Activated CD4-positive, alpha-beta T cell treated with anti-CD3 and anti-CD28 coated beads, Interleukin-2, amount 50 U/mL, for 24 hours (primary cell): ENCODE measurements at places on chromosomes 5 and 9.

- no peak for DNase-seq
Observed at GRCh38 chr9:4982721-4983482, 2.2 kb upstream of the JAK2 start.

DNA sequence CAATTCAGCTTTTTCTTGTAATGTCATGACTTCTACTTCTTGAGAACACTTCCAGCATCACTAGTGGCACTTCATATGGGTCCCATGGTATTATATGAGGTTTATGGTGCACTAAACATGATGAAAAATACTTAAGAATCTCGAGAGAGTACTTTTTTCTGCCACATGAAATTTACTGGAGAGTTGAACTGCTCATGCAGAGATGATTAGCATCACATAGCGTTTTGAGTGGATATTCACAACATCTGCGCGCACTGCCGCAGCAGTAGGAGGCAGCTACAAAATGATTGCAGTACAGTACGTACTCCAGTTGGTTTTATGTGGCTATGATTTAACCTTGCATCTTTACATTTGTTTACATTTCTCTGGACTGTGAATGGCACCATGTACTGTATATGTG lies 14.7 kb downstream of the RAD1 start:
- DNase-seq: no peak

DNA sequence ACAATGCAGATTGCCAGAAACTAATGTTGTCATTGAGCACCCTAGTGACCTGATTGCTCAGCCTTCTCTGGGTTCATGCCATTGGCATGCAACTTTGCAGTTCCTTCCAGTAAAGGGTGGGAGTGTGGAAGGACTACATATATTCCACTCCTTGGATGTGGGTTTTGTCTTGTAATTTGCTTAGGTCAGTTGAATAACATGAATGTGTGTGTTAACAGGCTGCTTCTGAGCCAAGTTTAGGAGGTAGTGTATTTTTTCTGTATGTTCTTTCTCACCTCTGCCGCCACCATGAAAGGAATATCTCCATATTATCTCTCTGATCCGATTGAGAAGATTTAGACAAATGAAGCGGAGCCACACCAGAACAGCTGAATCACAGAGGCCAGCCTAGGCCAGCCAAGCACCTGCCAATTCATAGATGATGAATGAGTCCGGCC lies 1929.6 kb upstream of the CDH6 start:
- no peak for DNase-seq

DNA sequence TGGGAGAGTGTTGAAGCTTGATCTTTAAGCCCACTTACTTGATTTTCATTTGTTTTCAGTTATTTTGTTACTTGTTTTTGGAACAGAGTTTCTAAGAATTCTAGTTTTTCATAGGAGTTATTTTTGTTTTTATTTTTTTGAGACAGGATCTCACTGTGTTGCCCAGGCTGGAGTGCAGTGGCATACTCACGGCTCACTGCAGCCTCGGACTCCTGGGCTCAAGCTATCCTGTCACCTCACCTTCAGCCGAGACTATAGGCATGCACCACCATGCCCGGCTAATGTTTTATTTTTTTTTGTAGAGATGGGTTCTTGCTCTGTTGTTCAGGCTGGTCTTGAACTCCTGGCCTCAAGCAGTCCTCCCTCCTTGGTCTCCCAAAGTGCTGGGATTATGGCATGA lies 6.3 kb downstream of the ERBIN start:
- no peak for DNase-seq

DNA sequence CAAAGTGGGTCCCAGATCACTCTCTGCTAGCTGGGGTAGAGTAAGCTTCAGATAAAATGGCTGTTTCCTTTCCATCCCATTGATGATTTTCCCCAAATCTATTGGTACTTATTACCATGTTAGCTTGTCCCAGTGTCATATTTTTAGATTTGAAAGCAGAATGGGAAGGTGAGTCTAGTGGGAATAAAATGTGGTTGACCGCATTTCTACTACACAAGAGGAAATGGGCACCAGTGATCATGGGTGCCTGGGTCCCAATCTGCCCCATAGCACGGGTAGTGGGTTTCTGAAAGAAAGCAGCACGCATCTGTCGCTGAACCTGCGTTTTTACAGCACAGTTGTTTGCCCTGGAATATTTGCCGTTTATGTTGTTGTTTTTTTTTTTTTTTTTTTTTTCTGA lies 20.1 kb downstream of the DAPK1 start:
- no peak for DNase-seq

DNA sequence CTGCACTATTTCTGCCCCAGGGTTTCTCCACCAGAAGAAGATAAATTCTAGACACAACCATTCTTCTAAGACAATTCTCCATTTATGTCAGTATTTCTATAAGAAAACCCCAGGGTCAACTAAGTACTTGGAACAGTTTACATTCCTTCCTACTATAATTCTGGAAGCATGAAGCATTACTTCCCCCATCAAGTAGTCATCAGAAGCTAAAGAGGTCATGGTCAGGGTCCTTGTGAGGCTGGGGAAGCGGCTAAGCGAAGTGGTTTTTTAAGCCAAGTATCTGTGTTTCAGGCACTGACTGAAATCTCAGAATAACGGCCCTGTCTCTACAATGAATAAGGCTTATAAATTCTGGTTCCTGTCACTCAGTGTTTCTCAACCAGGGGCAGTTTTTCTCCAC lies 197.8 kb downstream of the GLIS3 start:
- DNase-seq: no peak

- no peak for DNase-seq
Observed at GRCh38 chr5:129124608-129125007, 30.1 kb downstream of the ISOC1 start.

- DNase-seq: no peak
Observed at GRCh38 chr5:38347896-38348295, 89.5 kb downstream of the EGFLAM start.

GRCh38 chr5:139451176-139451575 lies 11.4 kb downstream of the ECSCR start:
- no peak for DNase-seq

DNA sequence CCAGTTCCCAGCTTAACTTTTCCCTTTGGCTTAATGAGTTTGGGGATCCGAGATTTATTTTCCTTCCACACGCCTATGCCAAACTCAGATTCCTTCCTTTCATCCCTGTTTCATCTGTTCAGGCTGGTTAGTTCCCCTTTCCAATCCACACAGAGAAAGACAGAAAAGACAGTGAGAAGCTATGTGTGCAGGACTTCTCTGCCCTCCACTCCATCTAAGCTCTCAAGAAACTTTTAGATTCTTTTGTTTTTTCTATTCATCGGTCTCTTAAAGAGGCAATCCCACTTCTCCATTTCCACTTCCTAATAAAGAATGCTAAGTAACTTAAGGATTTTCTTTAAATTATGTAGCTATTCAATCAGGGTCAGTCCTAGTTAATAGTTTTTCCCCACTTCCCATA lies 11.2 kb downstream of the ITGA1 start:
- no peak for DNase-seq

DNA sequence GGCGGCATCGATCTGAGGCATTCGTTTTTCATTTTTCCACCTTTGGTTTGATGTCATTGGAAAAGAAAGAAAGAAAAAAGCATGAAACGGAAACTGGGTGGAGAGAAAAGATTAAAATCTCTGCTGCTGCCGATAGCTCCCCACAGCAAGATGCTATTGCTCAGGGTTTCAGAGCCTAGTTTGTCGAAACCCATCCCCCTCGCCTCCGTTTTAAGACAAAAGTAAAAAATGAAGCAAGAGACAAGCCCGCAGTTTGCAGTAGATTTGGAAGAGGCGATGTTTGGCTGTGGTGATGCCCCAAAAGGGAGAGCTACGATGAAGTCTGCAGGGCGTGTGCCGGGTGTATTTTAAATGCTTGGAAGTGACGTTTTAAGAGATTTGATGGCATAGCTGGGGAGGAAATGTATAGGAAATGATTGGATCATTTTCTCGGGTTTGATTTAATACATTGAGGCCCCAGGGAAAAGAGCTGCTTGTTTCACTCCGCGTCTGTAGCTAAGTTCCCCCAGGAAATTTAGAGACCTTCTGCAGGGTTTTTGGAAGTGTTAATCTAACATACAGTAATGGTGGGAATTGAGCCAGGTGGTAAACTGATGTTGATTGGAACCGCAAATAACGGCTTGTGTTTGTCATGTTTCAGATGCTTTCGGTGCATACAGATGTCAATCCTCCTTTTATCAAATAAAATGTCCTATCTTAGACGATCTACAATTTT lies 909 bp downstream of the NDFIP1 start:
- DNase-seq: no peak

- no peak for DNase-seq
Observed at GRCh38 chr9:34446468-34446891, 11.9 kb downstream of the FAM219A start.

- DNase-seq: no peak
Observed at GRCh38 chr5:62327138-62328053, 21.4 kb downstream of the KIF2A start.

DNA sequence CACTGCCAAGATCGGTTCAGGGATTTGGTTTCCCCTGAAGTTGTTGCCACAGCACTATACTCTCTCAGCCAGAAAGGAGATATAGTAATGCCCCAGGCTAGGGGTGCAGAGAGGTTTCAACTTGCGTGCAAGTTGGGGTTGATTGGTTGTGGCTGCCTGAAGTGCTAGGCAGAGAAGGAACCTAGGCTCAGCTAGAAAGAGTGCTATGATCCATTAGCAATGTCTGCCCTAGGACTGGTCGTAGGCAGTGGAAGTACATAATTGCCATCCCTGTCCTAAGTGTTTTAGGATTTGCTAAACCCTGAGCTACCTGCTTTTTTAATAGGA lies 136.6 kb upstream of the SMIM23 start:
- DNase-seq: no peak

GRCh38 chr5:145978708-145979107 lies 42.3 kb downstream of the SH3RF2 start:
- DNase-seq: no peak

DNA sequence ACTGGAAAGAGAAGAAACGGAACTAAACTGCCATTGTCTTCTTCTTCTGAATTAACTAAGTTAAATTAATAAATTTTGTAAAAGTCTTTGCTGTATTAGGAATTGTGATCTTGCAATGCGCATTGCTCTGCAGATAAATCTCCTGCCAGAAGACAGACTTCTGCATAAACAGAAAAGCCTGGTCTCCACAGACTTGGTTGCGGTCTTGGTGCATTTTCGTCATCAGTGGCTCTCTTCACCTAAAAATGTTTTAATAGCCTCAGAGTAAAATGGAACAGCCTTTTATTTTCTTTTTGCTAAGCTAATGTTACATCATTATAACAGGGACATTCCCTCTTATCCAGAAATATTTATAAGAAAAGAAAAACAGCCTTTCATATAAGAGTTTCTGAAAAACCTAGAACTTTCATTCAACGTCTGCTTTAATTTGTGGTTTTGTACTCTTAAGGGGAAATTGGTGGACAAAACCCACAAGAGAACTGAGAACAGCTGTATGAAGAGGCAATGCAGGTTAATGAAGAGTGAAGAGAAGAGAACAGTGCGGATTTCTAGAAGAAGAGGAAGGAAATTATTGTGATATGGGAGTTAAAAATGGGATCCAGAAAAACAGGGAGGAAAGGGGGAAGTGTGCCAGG lies 10.1 kb downstream of the IFNA5 start:
- DNase-seq: no peak

DNA sequence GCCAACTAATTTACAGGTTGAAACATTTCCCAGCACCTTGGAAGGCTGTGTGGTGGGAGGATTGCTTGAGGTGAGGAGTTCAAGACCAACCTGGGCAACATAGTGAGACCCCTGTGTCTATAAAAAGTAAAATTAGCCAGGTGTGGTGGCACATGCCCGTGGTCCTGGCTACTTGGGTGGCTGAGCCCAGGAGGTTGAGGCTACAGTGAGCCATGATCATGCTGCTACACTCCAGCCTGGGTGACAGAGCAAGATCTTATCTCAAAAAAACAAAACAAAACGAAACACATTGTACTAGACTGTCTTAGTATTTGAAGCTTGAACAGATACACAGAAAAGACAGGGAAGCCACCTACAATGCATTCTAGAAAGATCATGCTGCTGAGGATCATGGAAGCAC lies 2.8 kb upstream of the HSDL2 start:
- DNase-seq: no peak

GRCh38 chr5:157959370-157959769 lies 100.4 kb upstream of the CLINT1 start:
- no peak for DNase-seq

- DNase-seq: no peak
Observed at GRCh38 chr5:58002323-58002722, 457.6 kb downstream of the PLK2 start.

DNA sequence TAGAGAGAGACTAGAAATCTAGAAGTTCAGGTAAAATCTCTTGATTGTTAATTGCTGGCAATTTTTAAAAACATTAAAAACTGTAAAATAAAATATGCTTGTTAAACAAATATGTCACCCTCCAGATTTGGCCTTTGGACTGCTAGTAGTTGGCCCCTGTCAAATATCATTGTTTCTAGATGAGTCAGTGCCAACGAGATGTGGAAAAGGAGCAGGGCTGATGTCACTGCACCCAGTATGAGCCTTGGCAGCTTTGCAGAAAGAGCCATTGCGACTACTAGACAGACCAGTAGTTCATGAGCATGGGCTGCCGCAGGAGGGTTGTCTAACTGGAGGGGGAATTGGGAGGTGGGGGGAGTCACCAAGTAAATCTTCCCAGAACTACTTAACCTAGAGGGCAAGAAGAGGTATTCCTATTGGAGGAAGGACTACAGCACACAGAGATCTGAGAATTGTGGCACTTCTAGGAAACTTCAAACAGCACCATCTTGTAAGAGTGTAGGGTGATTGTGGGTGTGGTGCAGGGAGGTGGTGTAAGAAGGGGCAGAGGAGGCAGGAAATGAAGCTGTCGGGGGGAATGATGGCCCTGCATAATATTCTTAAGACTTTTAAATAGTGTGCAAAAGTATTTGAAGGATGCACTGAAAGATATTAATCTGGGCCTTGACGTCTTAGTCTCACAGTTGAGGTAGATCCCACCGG lies 7.1 kb upstream of the DOCK2 start:
- no peak for DNase-seq

GRCh38 chr9:120710110-120710981 lies 3.9 kb downstream of the MEGF9 start:
- no peak for DNase-seq

- no peak for DNase-seq
Observed at GRCh38 chr9:96048956-96049831, 173.7 kb downstream of the ERCC6L2 start.

GRCh38 chr5:78511121-78511906 lies 137.3 kb downstream of the LHFPL2 start:
- DNase-seq: no peak

DNA sequence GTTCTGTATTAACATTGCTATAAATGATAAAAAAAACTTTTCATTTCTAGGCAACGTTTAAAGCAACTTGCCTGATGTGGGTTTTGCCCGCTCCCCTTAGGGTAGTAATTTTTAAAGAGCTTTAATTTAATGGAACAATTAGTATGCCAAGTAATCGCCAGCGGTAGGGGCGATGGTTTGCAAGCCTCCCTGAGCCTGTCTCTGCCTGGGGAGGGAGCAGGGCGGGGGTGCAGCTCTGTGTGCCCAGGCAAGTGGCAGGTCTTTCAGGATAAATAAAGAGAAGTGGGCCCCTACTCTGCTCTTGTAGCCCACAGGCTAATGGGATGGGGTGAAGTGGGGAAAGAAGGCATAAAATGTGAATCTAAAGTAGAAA lies 13.8 kb upstream of the TGFBI start:
- no peak for DNase-seq

GRCh38 chr5:173825215-173825865 lies 62.8 kb upstream of the CPEB4 start:
- no peak for DNase-seq

- DNase-seq: no peak
Observed at GRCh38 chr5:64526734-64527439, 21.1 kb downstream of the RGS7BP start.

GRCh38 chr9:113682297-113682771 lies 193.8 kb upstream of the ZNF618 start:
- peak; percentile 19 for DNase-seq
